Upper lobe of right lung (tissue), 1 donor: ENCODE measurements at places on chromosomes 1 and 21. TPM values are rescaled to one million over a fixed set of nuclear protein-coding genes. Genes with fewer than 3 reads are reported as not detected.

Gene GOLT1A
- 22.4 TPM for total RNA-seq

- peak; percentile 90 for DNase-seq
Observed at GRCh38 chr1:36099681-36100341, 11.1 kb downstream of the ADPRS start.

DNA sequence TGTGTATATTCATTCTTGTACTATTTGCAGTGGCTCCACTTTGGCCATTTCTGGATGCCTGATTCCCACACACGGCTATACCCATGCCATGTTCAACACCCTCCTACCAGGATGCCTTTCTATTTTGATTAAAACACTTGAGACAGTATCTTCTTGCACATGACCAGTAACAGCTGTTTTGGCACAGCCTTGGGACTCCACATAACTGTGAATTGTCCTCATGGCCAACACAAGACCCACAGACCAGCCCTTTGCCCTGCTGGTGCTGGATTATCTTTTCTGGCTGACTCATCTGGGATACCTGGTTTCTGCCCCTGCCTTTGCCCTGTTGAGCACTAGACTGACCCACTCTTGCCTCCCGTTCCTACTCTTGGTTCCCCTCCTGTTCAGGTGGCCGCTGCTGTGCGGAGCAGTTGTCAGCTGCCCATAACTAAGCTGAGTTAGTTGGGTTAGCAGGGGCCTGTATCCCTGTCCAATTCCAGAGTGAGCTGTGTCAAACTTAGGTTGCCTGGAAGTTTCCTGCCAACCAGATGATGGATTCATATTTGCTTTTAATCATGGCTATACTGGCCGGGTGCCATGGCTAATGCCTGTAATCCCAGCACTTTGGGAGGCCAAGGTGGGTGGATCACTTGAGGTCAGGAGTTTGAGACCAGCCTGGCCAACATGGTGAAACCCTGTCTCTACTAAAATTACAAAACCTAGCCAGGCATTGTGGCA lies 10.8 kb upstream of the EYA3 start:
- DNase-seq: no peak

- DNase-seq: no peak
Observed at GRCh38 chr1:221161571-221162041, 282.4 kb downstream of the HLX start.

DNA sequence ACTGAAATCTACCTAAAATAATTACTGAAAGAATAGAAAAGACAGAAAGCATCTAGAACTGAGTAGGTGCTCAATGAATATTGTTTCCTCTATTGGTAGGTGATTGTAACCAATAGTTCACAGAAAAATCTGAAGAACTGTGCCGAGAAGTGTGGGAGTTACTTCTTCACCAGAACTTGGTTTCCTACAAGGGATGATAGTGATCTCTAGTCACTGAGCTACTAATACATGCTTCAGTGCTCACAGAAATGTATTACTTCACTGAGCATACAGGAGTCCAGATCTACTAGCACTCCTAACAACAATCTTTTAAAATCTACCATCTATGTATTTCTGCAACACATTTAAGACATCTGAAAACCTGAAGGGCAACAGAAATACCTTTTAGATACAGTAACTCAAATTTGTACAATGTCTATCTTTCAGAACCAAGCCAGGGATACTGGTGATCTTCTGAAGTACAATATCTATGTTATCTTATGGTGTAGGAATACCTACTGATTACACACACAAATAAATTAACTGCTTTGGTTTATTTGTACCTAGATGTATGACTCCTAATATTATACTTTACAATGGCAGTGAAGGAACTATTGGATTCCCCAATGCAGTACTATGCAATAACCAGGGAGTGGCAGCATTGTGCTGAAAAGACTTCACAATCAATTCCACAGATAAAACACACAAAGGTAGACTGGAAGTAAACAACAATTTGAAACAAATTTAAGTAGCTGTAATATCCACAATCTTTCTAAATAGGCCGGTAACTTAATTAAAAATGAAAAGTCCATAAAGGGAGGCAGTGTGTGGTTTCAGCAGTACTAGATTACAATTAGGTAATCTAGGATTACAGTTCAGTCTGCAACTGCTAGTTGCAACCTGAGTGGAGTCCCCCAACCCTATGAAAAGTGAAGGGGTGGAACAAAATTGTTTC lies 243.0 kb downstream of the SLC45A1 start:
- DNase-seq: no peak

- peak; percentile 77 for DNase-seq
Observed at GRCh38 chr21:36134803-36135390, at the start of gene CBR3. Gene CBR3 (plus strand): TSS chr21:36135079. CDS start chr21:36135193, 114 bp downstream.

- no peak for DNase-seq
Observed at GRCh38 chr1:233566886-233567285, 47.0 kb upstream of the KCNK1 start.

DNA sequence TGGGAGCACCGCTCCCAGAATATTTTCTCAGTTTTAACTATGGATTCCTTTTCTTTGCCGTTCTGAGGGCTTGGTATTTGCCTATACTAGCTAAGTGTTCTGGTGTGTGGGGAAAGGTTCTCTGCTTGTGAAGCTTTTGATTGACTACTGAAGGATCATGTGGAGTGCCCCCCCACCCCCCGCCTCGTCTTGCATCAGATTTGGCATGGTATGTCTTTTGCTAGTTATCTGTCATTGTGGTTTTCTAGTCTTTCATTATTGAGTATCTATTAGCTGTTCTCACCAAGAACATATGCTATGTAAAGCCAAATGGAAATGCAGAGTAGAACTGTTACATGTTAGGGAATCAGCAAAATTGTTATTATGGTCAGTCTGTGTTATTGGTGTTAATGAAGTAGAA lies 58.3 kb downstream of the MACF1 start:
- no peak for DNase-seq
